ENCODE measurements at places on chromosomes 3 and 15.

DNA sequence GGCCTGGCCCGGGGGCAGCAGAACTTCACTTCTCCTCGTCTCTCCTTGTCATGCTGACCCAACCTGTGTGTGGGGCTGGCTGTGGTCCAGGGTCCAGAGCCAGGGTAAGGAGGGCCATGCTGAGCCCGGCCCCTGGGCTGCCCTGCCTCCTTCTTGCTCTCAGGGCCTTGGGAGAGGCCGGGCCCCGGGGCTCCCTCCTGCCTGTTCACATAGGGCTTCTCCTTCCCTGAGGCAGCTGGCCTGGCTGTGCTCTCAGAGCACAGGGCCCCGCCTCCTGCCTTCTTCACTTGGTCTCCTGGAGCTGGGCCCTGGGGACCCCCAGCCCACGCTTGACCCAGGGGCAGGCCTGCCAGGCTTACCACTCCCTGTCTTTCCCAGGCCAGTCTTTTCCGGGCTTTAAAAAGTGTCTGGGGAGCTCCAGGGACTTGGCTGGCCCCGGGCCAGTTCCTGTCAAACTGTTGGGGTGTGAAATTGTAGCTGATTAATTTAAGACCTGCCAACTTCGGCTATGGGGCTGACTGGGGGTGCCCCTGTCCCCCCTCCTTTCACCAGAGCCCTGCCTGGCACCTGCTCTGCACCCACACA is 11.8 kb downstream of the PLXNA1 start:
- DNase-seq = no peak

GRCh38 chr3:65343736-65344135 is 655.9 kb upstream of the ADAMTS9 start:
- no peak for DNase-seq

GRCh38 chr3:150371741-150372254 is 36.3 kb upstream of the TSC22D2 start:
- DNase-seq = no peak

DNA sequence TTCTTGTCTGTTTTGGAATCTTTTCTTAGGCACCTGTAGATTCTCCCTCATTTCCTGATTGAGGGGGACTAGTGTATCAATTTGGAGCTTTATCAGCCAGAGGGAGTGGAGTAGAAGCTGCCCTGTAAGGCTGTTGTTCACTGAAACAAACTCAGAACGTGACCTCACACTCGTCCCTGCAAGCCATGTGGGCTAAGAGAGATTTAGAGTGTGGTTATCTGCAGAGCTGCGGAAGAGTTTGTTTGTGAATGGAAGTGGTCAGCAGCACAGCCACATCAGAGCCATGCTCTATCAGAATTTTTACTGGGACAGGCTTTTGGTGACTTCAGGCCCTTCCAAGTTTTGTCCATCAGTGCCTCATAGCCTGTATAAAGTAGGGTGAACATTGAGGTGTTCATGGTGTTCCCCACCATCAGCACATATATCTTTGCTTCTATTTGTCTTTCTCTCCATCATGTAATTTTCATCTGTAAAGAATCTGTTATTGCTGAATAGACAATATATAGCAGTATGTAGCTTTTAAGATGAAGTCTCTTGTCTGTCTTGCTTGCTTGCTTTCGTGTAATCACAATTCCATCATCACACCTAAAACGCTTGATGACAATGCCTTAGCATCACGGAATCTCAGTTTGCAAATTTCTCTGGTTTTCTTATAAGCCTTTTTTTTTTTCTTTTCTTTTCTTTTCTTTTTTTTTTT is 37.0 kb downstream of the LARS2 start:
- DNase-seq = no peak

DNA sequence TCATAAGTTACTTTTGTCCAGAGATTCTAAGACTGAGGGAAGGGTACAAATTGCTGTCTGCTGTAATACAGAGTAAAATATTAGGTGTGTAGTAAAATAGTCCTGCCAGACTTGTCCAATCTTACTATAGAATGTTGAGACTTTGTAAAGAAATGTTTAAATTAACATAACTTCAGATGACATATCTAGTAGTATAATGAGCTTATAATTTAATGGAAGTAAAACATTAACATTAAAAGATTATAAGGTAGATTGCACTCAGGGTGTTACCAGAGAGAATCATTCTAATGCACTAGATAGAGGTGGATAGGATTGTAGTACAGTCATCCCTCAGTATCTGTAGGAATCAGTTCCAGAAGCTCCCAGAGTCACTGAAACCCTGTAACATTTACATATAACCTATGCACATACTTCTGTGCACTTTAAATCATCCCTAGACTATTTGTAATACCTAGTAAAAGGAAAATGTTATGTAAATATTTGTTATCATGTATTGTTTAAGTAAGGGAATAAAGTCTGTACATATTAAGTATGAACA is 130.8 kb downstream of the LMLN start:
- no peak for DNase-seq

DNA sequence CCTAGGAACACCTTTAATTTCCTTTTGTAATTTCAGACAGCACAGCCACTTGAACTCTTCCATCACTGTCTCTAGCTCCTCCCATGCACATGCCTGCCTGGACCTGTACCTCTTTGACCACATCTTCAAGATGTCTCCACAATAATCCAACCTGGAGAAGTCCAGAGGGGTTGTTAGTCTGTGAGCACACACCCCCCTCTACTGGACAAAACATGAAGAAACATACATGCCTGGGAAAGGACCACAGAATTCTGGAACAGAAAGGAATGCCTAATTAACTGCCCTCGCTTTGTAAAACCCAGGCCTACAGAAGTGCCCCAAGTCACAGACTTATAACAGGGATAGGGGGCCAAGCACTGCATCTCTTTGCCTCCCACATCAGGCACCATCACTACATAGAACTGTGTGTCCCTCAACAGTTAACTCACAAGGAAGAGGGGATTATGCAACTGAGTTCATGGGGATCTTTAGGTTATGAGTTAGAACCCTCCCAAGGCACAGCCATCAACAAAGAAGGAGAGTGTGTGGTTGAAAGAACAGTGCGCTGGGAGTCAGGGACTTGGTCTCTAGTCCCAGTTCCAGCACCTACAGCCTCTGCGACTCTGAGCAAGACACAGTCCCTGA is 61.7 kb downstream of the FMN1 start:
- no peak for DNase-seq

DNA sequence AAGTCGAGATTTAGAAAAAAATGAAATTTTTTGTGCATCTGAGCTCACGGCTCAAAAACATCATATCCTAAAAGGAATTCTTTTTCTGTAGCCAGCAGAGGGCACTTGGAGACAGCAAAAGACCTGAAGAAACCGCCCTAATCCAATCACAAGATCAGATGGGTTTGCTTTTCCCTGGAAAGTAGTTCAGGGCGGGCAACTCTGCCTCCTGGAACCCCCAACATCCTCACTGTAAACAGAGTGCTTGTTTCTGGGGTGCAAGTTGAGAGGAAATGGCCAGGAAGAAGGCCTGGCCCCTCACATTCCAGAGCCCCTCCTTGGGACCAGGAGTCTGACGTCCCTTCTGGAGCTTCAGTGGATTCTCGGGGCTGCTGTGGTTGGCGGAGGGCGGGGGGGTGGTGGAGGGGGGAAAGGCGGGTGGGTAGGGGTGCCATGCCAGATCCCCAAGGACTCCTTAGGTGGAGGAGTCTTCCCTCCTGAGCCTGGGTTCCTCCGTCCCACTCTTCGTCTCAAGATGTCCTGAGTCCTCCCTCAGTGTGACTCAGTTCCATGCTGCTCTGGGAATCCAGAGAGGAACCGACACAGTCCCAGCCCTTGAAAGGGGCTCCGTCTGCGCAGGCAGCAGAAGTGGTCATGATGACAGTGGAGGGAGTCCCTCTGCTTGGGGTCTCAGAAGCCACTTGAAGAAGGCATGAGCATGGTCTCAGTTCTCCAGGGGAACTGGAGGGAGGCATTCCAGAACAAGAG is 35.9 kb downstream of the CCK start:
- DNase-seq = no peak

DNA sequence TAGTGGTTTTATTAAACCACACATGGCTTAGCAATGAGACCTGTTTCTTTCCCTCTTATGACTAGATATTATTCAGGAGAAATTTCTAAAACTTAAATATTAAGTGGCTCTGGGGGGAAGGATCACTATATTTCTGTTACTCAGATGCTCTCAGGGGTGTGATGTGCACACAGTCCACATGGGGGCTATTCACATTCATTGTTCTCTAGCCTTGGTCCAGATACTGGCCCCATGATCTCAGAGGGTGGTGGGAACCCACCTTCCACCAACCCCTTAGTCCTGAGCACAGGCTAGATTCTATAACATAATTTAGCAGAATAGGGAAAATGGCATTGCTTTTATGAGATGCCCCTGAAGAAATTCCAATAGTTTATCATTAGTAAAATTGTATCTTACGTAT is 149.0 kb upstream of the ST8SIA2 start:
- DNase-seq = no peak

DNA sequence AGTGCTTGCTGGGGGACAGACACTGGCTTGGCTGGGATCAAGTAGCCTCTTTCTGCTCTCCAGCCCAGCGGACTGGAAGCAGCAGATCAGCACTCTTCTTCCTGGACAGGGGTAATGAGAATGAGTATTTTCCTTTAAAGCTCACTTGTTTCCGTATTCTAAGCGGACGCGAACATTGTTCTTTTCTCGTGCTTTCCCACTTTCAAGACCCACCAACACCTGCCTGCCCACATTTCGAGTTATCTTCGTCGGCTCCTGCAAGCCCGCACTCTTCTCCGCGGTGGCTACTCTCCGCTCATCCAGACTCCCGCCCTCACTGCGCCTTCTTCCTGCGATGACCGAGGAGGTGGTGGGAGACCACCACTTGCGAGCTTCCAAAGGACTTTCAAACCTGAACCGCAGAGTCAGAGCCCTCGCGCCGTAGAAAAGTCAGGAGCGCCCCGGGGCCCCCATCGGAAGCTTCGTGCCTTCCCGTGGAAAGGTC is 1.6 kb upstream of the PPM1L start:
- DNase-seq = peak; percentile 8

DNA sequence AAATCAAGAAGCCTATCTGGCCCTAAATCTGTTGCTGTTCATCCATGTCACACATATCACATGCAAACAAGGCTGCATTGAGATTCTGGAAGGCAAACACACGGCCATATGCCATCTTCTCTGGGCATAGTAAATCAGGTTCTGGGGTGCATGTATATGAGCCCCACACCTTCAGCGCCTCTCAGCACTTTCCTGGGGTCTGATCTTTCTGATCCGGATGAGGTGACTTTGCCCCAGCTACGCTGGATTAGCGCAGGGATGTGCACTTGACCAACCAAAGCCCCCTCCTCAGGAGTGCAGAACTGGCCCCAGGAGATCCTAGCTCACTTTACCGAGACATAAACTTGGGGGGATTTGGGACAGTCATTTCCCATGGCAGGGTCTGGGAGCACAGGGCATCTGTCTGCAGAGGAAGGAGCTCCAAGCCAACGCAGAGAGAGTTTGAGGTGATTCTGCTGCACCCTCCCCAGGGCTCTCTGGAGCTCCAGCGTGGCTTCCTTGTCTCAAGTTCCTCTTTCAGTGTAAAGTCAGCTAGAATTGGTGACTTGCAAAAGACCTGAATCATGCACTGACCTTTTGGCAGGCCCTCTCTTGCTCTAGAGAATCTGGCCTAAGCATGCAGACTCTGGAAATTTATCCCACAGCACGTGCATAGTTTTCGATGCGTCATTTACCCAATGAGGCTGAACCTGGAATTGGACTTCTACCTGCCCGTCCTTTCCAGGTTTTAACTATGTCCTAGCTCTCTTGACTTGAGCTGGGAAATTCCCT is 63.5 kb upstream of the KLF13 start:
- peak; percentile 76 for DNase-seq

DNA sequence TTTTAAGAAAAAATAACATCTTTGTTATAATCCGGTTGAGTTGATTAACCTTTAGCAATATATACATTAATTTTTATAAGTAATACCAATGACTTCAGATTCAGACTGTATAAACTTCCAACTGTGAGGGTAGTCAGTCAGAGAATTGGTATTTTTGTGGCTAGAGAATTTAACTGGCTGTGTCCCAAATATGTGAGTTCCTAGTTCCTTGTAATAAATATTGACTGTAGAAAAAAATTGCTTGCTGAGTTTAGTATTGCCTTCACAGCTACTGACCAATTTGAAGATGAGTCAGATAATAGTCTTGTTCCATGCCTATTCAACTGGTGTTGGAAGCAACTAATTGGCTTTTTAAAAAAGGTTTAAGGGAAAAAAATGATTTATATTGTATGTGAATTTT is 210.8 kb downstream of the GAP43 start:
- no peak for DNase-seq

DNA sequence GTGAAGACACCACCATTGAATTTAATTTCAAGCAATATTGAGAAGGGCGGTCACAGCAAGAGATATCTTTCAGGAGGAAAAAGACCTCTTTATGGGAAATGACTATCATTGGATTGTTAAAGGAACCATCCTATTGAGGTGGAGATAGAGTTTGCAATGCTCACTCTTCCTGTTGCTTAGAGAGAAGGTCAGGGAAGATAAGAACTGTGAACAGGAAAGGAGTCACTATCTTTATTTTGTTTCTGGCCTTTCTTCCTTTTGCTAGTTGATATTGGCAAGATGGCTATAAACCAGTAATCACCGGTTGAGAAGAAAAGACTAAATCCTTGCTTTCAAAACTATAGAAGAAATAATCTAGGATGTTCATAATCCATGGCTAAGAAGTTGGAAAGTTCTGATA is 112.1 kb upstream of the TMEM108 start:
- no peak for DNase-seq

DNA sequence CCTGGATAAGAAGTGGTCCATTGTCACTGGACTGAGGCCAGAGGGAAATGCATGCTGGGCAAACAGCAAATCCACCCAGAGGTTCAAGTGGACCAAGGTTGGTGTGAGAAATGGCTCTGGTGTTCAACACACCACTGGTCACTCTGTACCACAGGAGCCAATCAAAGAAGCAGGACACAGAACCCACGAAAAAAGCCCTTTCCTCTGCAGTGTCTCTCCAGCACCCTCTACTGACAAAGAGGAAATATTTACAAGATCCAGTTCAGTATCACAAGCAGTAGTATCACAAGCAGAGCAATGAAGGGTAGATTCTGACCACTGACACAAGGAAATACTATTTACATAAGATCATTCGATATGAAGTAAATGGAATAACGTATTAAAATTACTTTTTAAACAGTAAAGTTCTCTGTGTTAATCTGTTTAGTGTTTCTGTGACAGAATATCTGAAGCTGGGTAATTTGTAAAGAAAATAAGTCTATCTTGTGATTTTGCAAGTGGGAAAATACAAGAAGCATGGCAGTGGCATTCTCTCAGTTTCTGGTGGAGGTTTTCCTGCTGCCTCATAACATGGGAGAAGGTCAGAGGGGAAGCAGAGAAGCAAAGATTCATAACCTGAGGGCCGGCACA is 390.7 kb downstream of the EFHB start:
- peak; percentile 9 for DNase-seq

DNA sequence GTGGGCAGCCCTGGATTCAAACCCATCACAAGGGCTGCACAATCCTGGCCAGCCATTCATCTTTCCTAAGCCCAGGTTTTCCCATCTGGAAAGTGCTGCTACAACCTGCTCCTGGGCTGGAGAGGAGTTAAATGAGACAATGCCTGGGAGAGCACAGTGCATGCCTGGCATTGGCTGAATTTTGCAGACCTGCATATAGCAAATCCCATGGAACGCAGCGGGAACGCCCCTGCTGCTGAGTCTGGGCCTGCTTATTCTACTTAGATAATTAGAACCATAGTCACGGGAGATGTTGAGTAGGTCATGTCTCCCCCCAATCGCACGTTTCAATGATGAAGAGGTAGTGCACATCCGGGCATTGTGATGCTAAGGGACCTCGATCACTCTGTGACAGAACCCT is 46.6 kb downstream of the ABTB1 start:
- DNase-seq = no peak

- DNase-seq = no peak
These were observed 7.8 kb downstream of the ANAPC13 start for GRCh38 chr3:134477938-134478337.

All from GM13976 (cell line).